ENCODE measurements at places on chromosomes 4 and X.

- DNase-seq, result no peak
These were observed 105.5 kb downstream of the MID1 start for GRCh38 chrX:10514891-10515290.

DNA sequence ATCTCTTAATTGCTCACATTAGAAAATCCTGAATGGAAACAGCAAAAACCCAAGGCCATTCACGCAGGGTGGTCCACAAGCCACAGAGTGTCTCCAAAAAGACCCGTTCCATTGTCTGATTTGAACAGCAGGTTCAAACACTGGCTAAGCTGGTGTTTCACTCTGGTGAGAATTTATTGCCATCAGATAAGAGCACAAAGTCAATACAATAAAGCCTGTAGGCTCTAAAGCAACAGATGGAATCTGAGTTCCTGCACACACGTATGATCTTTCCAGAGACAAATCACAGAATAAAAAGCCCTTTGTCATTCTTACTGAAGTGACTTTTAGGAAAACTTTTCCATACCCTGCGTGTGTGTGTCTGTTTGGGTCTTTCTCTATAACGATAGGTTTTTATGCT is 5.1 kb upstream of the SFRP2 start:
- DNase-seq, result no peak

DNA sequence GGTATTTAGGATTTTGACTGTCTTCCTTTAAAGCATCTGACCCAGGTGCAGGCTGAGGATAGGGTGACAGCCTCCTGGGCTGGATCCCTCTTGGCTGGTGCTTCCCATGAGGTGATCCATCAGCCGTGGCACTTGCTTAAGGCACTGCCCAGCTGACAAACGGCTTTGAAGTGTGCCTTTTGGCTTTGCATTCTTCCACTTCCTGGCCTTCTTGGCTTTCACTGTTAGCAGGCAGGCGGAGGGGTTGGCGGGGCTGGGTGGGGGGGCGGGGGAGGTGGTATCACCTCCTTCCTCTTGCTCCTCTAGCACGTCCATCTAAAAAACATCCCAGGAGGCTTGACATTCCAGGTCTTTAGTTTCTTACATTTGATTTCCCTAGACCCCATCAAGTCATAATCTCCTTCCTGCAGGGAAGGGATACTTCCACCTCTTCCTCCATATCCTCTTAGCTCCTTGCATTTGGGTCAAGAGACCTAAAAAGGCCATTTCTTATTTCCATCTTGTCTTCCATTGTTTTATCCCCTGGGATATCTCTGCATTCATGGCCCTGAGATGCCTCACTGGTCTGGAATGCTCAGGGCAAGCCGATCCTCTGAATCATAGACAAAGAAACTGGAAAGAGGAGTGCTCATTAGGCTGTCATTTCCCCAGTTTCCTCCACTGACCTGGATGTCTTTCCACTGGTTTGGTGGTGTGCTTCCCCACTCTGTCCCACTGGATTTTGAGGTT is 11.3 kb upstream of the APLN start:
- DNase-seq, result peak; percentile 12

DNA sequence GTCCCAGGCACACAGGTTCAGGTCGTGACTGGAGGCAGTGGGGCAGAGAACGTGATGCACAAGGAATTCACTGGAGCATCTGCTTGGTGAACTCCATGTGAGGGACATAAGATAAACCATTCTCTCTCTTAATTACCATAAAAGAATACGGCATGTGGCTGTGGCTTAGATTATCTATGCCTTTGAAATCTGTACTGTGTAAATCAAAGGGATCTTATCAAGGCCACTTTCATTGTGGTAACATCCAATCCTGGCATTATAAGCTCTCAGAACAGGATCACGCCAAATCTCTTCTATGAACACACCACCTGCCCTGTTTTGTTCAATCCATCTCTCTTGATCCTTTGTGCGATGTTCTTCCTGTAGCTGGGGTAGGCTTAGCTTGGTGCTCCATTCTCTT is 192.3 kb downstream of the SPATA18 start:
- DNase-seq, result no peak

GRCh38 chrX:40468033-40468846 is 112.5 kb upstream of the ATP6AP2 start:
- DNase-seq, result no peak

- DNase-seq, result no peak
These were observed 13.4 kb upstream of the DHRSX start for GRCh38 chrX:2514131-2514530.

GRCh38 chr4:139458999-139459398 is 5.1 kb downstream of the RAB33B start:
- DNase-seq, result no peak

- no peak for DNase-seq
These were observed 212.3 kb upstream of the FGF13 start for GRCh38 chrX:138923805-138924204.

DNA sequence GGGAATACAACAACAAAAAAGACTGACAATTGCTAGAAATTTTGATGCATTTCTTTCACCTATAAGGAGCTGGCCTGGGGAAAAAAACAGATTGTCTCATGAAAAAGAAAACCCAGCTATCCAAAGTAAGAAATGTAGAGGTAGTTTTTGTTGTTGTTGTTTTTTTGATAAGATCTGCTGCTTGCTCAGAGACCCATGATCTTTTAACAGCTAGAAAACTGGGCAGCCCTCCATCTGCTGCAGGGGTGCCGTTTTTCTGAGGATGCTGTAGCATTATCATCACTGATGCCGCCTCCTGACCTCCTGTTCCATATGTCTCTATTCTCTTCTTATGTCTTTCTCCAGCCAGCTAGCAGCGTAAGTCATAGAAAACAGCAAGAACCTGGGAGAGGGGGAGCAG is 98.3 kb downstream of the BMPR1B start:
- no peak for DNase-seq

- no peak for DNase-seq
These were observed 303.8 kb upstream of the KLF3 start for GRCh38 chr4:38360201-38360600.

DNA sequence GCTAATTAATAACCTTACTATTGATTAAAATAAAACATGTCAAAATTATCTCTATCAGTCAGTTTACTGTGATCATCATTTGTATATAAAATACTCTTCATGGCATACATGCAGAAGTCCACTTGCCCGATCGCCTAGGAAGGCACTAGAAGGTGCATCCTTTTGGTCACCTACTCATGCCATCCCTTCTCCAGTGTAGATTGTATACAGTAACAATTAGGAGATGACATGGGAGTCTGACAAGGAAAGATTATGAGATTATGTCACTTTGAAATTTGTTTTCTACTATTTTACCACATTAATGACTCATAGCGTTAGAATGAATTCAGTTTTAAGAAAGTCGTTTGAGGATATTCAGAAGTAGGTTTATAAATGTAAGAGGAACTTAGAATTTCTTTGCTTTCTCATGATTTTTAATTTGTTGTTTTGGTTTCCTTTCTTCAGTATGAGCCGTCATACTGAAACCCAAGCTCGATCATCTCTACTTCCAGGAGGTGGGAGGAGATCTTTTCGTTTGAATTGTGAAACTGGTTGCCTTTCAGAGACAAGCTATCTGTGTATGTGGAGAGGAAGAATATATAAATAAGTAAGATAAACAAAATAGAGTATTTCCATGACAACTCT is 51.1 kb upstream of the UNC5C start:
- no peak for DNase-seq

DNA sequence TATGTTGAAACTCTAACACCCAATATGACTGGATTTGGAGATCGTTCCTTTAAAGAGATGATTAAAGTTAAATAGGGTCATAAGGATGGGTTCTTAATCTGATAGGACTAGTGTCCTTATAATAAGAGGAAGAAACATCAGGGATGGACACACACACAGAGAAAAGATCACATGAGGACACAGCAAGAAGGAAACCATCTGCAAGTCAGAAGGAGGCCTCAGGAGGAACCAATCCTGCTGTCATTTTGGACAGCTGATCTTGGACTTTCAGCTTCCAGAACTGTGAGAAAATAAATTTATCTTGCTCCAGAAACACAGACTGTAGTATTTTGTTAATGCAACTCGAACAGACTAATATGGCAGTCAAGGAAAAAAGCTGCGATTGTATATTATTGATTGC is 631.5 kb downstream of the PCDH7 start:
- no peak for DNase-seq

DNA sequence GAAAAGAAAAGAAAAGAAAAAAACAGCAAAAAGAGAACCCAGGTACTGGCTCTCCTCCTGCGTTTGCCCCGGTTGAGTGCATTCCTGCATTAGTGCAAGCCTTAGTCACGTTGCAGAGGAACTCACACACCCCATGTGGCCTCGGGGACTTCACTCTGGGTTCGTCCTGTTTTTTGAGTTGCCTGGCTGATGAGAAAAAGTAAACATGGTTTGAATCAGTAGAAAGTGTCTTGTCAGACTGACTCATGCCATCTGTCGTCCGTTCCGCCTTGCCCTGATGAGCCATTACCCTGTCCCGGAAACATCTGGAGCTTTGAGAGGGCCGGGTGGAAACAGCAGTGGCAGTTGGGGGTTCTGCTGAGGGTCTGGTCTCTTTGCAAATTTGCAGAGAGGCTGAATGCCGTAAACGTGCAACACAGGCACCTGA is 16.3 kb downstream of the CD99 start:
- no peak for DNase-seq

GRCh38 chr4:13963601-13964000 is 336.1 kb upstream of the BOD1L1 start:
- DNase-seq, result no peak

- peak; percentile 45 for DNase-seq
These were observed 657 bp downstream of the TCEAL8 start for GRCh38 chrX:103254171-103254824.

DNA sequence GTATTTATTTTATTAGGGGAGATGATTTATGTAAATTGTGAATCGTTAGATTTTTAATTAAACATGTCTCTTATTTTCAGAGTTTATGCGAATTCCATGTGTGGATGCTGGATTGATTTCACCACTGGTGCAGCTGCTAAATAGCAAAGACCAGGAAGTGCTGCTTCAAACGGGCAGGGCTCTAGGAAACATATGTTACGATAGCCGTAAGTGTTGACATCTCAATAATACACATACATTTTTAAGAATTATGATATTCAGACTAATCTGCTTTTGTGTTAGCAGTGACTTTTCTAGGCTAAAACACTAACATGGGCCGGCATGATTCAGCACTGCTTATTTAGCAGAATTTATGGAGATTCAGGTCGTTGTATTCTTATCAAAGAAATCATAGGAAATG is 91.2 kb downstream of the RAP1GDS1 start:
- no peak for DNase-seq

- no peak for DNase-seq
These were observed 597.2 kb upstream of the GRIA3 start for GRCh38 chrX:122586831-122587230.

GRCh38 chrX:153662266-153662665 is 11.3 kb downstream of the PNCK start:
- no peak for DNase-seq

GRCh38 chr4:136524039-136524438 is 1008.3 kb downstream of the PCDH18 start:
- no peak for DNase-seq

DNA sequence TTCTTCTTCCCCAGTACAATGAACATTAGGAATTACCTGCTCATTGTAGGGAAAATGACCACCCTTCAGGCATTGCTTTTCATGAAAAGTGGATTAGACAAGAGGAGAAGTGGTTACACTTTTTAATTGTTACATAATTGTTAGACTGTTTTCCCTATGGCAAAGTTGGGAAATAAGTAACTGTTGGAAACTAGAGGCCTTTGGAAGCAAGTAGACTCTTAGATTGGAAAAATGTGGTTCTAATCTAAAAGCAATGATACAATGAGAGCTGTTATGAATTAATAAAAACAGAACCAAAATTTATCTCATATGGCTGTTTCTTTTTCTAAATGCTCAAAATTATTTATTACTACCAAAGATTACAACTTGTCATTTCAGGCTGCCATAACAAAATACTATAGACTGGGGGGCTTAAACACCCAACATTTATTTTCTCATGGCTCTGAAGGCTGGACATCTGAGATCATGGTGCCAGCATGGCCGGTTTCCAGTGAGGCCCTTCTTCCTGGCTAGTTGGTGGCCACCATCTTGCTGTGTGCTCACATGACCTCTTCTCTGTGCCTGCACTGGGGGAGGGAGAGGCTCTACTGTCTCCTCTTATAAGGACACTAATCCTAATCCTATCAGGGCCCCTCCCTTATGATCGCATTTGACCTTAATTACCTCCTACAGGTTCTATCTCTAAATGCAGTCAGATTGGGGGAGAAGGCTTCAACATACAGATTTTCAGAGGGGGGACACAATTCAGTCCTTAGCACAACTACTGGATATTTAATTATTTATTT is 12.5 kb downstream of the CC2D2A start:
- DNase-seq, result no peak

DNA sequence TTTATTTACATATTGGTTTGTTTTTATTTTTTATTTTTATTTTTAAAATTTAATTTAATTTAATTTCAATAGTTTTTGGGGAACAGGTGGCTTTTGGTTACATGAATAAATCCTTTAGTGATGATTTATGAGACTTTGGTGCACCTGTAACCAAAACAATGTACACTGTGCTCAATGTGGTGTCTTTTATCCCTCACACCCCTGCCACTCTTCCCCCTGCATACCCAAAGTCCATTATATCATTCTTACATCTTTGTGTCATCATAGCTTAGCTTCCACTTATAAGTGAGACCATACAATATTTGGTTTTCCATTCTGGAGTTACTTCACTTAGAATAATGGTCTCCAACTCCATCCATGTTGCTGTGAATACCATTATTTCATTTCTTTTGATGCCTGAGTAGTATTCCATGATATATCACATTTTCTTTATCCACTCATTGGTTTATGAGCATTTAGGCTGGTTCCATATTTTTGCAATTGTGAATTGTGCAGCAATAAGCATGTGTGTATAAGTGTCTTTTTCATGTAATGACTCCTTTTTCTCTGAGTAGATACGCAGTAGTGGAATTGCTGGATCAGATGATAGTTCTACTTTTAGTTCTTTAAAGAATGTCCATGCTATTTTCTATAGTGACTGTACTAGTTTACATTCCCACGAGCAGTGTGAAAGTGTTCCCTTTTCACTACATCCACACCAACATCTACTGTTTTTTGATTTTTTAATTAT is 157.1 kb downstream of the CPXCR1 start:
- DNase-seq, result no peak

GRCh38 chr4:116217781-116218180 is 867.6 kb downstream of the TRAM1L1 start:
- DNase-seq, result no peak

DNA sequence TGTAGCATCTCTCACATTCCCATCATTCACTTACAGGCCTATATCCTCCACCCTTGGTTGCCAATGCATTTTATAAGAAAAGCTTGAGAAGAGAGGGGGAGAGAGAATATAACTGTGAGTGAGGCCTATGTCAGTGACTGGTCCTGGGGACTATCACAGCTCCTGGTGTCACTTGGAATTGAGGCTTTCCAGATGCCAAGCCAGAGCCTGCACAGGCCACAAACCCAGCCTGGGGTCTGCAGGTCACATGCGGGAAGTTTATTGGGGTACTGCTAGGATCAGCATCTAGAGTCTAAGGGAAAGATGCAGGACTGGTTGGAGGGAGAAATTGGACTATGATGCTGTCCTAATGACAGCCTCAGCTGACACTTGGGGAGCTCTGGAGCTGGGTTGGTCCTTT is 47.6 kb downstream of the RTL5 start:
- DNase-seq, result no peak

Measured in neuronal stem cell (in vitro differentiated cells).